ENCODE measurements at places on chromosomes 5 and 9.

DNA sequence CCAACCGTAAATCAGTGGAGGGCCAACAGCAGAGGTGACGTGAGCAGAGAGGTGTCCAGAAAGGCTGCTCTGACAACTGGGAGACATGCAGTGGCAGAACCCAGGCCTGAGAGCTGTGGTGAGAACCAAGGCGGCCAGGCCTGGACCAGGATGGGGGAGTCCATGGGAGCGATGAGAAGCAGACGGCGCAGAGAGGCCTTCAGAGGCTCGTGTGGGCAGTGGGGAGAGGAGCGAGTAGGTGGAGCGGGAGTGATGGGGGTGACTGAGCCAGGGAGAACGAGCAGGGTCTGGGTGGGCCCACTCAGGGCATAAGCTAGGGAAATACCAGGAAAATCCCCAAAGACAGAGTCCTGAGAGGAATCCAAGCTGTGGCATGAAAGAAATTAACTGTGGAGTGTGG lies 7.9 kb upstream of the IL3 start:
- DNase-seq = no peak

GRCh38 chr5:163670036-163670435 lies 164.6 kb downstream of the MAT2B start:
- DNase-seq = no peak

GRCh38 chr5:18159331-18159730 lies 525.1 kb downstream of the TAF11L14 start:
- no peak for DNase-seq

DNA sequence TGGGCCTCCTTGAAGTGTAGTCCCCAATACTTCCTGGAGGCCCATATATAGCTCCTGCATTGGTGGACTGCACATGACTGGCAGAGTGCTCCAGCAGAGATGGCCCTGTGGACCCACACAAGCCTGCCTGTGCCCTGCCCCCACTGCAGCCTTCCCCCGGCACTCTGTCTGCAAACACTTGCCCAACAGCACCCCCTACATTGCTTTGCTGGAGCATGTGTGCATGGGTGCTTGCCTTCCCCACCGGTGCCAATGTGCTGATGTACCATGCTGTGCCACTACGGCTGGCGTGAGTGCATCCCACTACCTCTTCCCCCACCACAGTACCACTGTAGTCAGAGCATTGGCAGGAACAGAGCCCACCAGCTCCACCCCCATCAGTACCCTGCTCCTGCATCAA lies 563.6 kb upstream of the CTNND2 start:
- no peak for DNase-seq

DNA sequence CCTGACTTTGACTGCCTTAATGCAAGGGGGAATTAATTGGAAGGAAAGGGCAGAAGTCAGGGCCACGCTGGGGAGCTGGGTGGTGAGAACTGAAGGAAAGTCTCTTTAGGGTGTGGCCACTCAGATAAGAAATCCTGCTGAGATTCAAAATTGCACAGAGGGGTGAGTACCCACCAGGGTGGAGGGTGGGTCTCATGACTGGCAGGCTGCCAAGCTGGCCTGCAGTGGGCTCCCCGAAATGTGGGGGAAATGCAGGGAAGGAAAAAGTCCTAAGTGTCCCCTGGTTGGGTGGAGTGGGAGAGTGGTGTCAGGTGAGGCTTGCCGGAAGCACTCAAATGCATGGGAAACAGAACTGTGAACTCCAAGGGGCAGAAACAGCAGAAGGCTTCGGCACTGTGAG lies 24.1 kb downstream of the TSPAN17 start:
- DNase-seq = no peak

Measured in thoracic aorta (tissue), 2 donors.